ENCODE measurements at places on chromosomes 2 and 18.

DNA sequence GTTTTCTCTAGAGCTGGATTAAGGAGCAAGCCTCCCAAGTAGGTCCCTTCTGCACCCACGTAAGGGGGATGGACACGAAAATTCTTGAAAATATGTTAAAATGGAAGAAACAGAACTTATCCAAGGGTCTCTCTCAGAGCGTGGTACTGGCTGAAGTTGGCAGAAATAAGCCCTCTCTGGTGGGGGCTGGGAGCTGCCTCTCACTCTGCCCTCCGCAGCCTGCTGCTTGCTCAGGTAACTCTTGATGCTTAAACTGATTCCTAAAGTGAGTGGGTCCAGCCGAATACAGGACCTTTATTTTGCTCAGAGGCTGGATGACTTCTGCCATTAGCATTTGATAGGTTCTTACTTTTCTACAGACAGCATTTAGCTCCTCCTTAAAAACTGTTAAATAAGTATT is 78.1 kb downstream of the SPHKAP start:
- DNase-seq, result no peak

DNA sequence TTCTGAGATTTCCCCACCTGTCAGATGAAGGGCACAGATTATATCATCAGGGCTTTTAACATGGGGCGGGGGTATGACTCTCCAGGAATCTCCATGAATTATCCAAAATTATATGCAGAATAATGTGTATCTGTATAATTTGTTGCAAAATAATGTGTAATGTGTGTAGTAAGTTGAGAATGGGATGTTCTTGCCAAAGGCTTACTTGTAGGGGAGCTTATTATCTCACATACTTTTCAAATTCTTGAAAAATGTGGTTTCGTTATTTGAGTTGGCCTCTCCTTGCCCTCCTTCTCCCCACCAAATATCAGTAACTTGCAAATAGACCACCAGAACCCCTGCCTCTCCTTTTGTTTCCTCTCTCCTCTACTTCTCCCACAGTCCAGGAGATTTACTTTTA is 35.6 kb downstream of the UBR3 start:
- no peak for DNase-seq

DNA sequence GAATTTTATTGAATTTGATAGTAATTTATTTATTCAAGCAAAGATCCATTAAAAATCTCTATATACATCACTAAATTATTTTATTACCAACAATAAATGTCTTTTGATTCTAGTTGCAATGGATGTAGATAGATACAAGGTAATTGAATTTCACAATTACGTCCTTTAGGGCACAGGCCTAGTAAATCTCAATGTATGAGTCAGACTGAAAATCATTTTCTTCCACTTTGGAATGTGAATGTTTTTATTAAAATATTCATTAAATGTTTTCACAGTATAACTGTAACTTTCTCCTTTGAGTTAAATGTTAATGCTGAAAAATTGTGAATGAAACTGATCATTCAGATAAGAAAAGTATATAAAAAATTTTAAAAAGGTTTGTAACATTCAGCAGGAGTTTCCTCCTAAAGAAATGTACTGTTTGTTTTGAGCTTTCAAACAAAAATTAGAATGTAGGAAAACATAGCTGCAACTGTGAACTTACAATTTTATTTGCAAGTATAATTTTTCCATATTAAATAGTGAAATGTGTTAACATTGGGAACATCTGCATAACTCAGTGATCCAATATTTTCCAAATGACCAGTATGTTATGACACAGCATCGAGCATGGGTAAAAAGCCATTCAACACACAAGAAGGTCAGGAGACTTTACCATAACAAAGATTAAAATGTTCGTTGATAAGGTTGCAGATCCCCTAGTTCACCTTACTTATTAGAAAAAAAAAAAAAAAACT is 663.7 kb downstream of the METTL4 start:
- DNase-seq, result no peak

DNA sequence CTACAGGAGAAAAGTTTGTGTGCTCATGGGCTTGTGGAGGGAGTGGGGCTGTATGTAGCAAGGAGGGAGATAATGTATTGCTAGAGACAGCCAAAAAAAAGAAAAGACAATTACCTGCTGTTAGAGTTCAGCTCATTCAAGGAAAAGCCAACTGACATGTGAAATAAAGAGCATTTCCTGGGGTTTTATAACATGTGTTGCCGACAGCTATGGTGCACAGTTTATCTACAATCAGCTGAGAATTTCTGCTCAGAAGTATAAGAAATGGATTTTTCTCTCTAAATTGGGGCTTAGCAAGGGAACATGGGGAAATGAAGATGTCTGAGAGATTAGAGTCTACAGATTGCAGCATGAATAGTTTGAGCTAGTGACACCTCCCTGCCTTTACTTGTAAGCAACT is 674.1 kb downstream of the SUCLG1 start:
- no peak for DNase-seq

DNA sequence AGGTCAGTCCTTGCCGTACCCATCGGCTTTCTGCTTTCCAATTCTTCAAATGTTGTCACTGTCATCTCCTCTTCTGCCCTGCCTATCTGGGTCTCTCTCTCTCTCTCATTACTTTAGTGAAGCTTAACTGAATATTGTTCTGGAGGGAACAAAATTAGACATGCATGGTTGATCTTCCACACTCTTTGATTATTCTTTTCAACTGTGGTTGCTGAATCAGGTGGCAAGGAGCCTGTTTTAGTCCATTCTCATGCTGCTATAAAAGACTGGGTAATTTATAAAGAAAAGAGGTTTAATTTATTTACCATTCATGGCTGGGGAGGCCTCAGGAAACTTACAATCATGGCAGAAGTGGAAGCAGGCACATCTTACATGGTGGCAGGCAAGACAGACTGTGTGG is 157.9 kb downstream of the ARL4C start:
- DNase-seq, result no peak

DNA sequence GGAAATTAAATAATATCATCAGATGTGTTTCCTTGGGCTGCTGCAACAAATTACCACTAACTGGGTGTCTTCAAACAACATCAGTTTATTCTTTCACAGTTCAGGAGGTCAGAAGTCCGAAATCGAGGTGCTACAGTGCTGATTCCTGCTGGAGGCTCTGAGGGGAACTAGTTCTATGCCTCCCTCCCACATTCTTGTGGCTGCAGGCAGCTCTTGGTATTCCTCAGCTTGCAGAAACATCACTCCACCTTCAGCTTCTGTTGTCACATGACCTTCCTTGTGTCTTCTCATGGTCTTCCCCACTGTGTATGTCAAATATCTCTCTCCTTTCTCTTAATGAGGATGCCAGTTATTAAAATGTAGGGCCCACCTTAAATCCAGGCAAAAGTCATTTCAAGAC is 29.3 kb upstream of the DCC start:
- no peak for DNase-seq

- no peak for DNase-seq
Observed at GRCh38 chr2:28054916-28055315, 164.4 kb downstream of the BABAM2 start.

- DNase-seq, result no peak
Observed at GRCh38 chr2:113158884-113159553, 14.8 kb upstream of the PSD4 start.

DNA sequence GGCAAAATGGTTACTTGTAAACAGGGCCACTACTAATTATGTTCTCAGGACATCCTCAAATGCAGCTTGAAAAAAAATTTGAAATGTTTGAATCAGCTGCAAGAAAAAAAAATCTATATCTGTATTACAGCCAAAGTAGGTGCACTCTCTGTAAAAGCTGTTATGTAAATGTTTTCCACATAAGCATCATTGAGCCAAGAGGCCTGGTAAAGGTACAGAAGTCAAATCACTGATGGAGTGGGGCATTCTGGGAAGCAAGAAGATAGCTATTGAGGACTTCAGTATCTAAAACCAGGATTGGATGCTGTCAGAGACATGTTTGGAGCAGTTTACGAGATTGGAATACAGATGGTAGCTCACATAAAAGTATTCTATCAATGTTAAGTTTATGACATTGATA is 80.3 kb downstream of the MAPRE2 start:
- no peak for DNase-seq

DNA sequence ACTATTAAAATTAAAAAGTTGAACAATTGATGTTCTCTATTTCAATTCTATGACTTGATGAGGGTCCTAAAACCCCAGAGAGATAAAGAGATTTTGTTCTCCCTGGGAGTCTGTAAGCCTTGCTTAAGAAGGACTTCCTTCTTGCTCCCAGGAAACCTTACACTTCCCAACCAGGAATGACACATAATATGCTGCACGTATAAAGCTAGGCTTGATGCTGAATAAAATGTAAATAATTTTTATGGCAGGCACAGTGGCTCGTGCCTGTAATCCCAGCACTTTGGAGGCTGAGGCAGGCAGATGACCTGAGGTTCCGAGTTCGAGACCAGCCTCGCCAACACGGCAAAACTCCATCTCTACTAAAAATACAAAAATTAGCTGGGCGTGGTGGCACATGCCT is 27.8 kb downstream of the SPIRE1 start:
- no peak for DNase-seq

- no peak for DNase-seq
Observed at GRCh38 chr18:61664419-61665084, 228.3 kb downstream of the RNF152 start.

Data from activated CD4-positive, alpha-beta T cell treated with anti-CD3 and anti-CD28 coated beads, Interleukin-2, amount 50 U/mL, for 24 hours (primary cell).